GM23248 (cell line): ENCODE measurements at places on chromosomes 5 and 9. TPM values are rescaled to one million over a fixed set of nuclear protein-coding genes. Genes with fewer than 3 reads are reported as not detected.

DNA sequence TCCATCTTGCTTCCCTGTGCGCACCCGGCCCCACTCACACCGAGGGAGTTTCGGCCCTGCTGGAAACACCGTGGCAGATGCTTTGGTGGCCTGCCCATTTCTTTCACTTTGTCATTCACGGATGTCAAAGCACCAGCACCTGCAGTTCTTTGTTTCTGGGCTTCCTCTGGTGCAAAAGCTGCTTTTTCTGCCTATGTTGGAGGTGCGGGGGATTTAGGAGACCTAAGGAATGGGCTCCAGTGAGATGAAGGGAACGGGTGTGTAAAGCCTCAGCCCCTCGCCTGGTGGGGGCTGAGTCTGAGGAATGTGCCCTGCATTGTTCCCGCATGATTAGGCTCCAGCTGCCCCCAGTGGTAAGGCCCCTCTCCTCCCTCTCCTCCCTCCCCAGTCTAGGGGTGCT lies 62.3 kb downstream of the THBS4 start:
- no peak for DNase-seq

GRCh38 chr9:89991204-89991790 lies 386.5 kb downstream of the GADD45G start:
- DNase-seq, result no peak

- no peak for DNase-seq
Observed at GRCh38 chr5:56725711-56726411, 89.5 kb upstream of the MAP3K1 start.

DNA sequence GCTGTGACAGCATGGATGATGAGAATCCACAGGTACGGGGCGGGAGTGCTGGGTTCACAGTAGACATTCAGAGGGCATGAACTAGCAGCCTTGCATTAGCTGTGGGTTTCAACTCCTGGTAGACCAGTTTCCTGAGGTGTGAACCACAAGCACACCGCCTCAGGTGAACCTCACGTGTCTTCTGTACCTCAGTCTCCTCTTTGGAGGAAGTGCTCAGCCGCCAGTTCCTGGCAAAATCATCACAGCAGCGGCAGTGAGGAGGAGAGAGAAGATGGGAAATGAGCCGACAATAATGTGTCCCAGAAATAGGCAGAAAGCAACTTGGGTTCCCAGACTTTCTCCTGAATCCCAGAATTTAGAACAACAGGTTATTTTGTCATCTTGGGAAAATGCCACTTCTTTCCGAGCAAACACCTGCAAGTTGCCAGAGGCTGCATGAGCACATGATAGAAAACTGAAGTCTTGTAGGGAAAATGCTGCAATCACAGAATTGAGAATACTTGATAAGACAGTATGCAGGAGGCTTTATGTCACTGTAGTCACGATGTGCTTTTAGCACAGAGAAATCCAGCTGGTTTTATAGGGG lies 258.5 kb downstream of the AOPEP start:
- DNase-seq, result no peak

- peak; percentile 24 for DNase-seq
Observed at GRCh38 chr9:80649001-80649420, 1040.3 kb downstream of the TLE1 start.

The CCL21 gene
- not detected in 2 replicates for polyA plus RNA-seq

- peak; percentile 88 for DNase-seq
Observed at GRCh38 chr5:31361234-31361633, 167.7 kb downstream of the CDH6 start.

The WNT8A gene
- polyA plus RNA-seq, result not detected in 2 replicates

DNA sequence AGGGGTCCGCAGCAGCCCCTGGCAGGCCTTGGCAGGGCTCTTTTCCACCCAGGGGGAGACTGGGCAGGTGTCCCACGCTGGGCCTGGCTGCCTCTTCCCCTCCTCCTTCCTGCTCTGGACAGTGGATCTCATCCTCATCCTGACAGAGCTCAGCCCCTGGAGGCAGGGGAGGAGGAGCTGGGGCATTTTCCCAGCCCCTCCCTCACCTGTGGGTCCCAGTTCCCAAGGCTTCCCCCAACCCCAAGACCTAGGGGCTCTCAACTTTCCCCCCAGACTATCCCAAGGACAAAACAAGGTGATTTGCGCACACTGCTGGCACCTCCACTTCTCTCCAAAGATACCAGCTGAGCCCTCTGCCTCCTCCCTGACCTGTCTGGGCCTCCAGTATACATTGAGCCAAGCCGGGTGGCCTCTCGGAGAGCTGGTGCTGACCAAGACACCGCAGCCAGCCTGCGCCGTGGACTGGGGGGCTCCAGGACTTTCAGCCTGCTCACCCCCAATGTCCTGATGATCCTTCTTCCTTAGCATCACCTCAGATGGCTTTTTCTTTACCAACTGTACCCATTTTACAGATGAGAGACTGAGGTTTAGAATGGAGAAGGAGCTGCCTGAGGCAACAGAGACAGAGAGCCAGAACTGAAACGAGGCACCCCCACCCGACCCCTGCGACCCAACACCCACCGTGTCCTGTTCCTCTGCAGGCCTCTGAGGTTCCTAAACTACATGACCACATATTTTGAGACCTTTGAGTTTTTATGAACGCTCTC lies 126.6 kb downstream of the BARX1 start:
- DNase-seq, result no peak

DNA sequence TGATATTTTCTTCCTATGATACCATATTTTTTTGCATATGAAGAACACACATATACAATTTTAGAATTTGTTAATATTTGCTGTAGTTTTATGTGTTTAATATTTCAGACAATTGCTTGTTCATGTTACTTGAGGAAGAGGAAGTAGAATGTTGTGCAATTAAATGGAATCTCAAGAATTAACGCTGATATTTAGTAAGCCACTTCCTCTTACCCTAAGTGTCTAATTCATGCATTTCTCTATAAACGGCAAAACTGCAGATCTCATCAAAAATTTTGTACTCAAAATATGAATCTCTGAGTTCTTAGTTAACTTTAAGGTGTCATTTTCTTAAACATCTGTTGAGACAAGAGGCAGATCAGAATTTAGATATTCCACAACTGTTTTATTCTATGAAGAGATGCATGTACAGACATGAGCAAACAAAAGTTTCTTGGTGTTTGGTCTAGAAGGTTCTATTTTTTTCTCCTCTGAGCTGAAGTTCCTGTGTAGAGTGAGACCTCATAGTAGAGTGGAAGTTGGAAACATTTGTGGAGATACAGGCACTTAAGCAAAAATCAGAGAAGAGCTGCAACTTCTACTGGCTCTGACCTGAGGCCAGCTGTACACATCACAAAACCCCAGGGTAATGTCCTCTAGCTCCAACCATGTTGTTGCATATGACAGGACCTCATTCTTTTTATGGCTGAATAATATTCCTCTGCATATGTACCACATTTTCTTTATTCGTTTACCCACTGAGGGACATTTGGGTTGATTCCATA lies 16.6 kb upstream of the TGFBI start:
- peak; percentile 53 for DNase-seq

The GLDC gene
- 0.35 and 0.48 TPM in 2 replicates for polyA plus RNA-seq

- DNase-seq, result peak; percentile 78
Observed at GRCh38 chr5:149002761-149003689, 59.8 kb downstream of the SH3TC2 start.

DNA sequence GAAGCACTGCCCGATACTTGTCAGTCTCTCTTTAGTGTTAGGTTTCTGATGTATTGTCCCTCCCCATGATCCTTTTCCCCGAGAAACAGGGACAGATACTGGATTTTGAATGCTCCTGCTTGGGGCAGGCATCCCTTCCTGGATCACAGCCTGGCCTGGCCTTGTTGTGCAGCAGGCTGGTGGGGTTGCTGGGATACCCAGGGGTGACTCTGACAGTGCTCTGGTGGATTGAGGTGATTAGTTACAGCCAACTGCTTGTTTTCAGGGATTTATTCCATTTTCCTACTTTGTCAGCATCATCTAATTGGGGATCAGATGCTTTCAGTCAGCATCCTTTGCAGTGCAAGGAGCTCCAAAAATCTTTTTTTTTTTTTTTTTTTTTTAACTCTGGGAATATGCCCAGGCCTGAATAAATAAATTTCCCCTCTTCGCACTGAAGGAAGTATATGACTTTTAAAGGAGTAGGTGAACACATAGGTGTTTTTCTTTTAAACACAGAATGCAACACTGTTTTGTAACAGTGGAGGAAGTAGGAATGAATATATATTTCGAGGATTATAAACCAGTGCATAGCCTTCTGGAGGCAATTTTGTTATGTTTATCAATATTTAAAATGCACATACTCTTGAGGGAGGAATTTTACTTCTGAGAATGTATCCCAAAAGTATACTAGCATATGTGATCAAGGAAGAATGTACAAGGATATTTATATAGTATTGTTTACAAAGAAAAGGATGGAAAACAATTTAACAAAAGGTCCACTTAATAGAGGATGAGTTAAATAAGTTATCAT lies 127.3 kb upstream of the ELL2 start:
- no peak for DNase-seq

DNA sequence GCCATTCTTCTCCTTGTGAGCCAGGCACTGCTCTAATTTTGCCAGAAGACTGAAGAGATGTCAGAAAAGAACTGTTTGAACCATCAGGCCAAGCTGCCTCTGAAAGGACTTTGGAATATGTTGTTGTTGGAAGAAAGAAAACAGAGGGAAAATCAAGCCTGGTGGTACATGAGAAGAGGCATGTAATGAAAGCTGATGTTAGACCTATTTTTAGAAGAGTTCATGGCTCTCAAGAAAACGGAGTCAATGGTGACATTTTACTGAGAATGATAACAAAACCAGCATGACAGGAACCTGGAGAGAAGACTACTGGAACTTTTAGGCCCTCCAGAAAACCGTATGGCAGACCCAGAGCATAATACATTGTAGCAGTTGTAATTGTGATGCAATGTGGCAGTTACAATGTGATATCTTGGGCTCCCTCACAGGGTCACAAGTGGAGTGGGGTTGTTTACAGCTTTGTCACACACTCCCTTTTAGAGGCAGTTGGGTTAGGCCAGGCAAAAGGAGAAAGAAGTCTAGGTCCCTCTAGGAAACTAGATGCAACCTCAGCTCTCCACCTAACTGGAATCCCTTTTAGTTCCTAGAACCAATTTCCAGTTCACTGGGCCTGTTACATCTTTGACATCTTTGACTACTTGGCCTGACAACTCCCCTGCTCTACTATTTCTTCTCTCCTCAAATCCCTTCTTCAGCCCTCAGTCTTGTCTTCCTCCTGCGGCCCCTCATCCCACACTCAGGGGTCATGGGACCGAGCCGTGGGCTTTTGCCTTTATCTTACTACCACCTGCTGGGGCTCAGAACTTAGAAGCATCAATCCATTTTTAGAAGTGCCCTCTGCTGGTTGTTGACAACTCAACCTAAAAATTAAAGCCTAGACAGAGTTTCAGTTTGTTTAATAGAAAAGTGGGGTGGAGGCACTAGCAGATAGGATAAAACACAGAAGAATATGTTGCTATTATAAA lies 61.2 kb upstream of the JAK2 start:
- DNase-seq, result peak; percentile 51

GRCh38 chr5:10424124-10424731 lies 17.5 kb upstream of the ROPN1L start:
- DNase-seq, result peak; percentile 74

DNA sequence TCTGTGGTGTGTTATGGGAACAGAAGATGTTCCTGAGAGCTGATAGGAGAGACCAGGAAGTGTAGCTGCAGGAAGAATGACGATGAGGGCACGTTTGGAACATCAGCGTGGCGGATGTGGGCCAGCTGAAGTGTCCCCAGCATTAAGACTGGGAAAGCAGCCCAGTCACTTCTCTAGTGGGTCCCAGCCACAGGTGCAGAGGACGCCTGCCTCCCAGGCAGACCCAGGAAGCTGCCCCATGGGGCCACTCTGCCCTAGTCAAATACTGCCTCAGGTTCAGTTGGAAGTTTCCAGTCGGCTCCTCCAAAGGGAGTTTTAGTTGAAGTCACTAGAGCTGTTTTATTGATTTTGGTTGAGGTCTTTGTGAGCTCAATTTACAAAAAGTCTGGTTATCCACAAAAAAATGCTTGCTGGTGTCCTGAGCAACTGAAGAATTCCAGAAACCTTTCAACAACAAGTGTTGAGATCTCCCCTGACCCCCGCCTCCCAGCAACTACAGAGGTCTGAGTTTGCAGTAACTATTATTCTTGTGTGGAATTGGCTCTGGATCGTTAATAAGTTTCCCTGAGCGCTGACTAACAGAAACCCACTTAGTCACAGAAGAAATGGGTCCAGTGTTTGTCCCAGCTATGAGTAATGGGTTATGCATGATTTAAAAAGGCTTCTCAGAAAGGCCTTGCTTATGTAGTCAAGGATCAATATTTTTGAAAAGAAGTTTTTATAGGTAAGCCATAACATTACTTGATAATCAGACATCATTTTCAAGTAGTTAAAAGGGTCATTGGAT lies 294.1 kb downstream of the FANCC start:
- peak; percentile 95 for DNase-seq

The ADAMTS6 gene
- 7.9 and 10.1 TPM in 2 replicates for polyA plus RNA-seq

DNA sequence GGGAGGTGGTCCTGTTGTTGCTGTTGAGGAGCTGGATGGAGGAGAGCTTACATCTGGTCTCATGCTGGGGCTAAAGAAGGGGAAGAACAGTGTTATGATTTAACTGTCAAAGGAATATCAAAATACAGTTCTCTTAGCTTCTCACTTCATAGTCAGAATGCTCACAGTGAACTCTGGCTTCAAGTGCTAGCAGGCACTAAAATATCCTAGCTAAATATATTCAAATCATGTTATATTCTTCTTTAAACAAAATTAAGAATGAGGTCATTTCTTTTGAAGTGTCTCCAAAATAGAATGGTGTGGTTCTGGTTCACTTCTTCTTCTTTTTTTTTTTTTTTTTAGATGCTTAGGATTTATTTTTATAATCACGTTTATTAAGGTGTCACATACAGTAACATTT lies 89.4 kb downstream of the NR3C1 start:
- DNase-seq, result no peak

The SPATA31C1 gene
- polyA plus RNA-seq, result not detected in 2 replicates

The TICAM2 gene
- polyA plus RNA-seq, result 11.3 and 14.1 TPM in 2 replicates

DNA sequence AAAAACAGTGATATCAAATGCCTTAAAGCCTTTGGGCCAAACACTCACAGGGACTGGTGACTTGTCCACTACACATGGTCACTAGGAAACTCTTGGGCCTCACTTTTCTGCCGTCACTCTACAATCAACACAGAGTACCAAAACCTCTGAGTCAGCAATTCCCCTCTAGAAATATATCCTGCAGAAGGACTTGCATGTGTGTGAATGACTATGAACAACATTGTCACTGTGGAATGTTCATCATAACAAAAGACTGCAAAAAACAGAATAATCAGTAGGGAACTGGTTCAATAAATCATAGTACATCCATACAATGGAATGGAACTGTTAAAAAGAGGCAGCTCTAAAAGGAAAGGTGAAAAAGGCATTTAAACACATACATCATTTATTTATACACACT lies 44.1 kb upstream of the SMU1 start:
- no peak for DNase-seq

The PAEP gene
- not detected in 2 replicates for polyA plus RNA-seq

- DNase-seq, result peak; percentile 17
Observed at GRCh38 chr5:83744821-83745220, 24.2 kb upstream of the HAPLN1 start.

The SHC3 gene
- polyA plus RNA-seq, result 0.20 and 0.30 TPM in 2 replicates

- DNase-seq, result no peak
Observed at GRCh38 chr5:137375741-137376526, 123.2 kb downstream of the SPOCK1 start.

DNA sequence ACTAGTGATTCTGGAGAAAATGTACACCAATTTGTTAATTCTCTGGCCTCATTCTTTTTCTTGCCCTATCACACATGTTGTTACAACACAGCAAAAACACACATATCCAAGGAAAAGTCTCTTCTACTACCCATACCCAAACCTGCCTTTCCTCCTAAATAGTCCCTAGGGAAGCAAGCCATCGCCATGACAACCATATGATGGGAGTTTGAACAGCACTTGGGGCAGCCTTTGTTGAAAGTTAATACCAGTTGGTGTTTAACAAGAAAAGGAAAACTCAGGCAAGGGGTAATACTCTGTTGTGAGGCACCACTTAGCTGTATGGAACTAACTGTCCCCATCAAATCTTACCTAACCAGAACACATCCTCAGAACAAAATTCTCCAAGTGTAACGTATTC lies 1.7 kb downstream of the TRPM3 start:
- no peak for DNase-seq
